ENCODE measurements at places on chromosomes 6 and 20.

GRCh38 chr6:54191461-54191860 is 80.2 kb downstream of the MLIP start:
- DNase-seq = no peak

DNA sequence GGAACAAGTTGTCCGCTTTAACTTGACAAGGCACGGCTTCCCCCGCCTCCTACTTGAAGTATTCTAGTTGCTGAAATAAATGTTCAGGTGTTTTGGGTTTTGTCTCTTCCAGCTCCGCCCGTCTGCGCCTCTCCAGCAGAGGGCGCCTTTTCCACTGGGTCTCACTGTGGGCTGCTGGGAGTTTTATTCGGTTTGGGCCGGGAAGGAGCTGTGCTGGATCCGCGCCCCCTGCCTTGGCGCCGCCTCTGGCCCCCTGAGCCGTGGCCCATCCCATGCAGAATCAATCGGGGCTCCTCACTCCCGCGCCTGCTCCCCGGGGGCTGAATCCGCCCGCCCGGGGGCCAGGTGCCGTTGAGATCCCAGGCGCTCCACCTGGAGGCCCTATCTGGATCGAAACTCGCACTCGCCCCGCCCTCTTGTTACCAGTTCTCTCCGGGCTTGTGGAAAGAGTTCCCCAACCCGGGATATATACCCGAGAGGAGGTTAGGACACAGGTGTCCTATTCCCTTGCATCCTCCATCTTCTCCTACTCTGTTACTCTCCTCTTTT is 51.0 kb upstream of the TCF21 start:
- peak; percentile 16 for DNase-seq

GRCh38 chr6:22959571-22959970 is 390.2 kb downstream of the HDGFL1 start:
- DNase-seq = no peak

- no peak for DNase-seq
Measured at GRCh38 chr20:15634102-15634501, 939.1 kb downstream of the KIF16B start.

GRCh38 chr6:111347589-111347988 is 135.4 kb downstream of the REV3L start:
- DNase-seq = no peak

GRCh38 chr20:46277602-46278001 is 30.7 kb downstream of the CDH22 start:
- DNase-seq = no peak

DNA sequence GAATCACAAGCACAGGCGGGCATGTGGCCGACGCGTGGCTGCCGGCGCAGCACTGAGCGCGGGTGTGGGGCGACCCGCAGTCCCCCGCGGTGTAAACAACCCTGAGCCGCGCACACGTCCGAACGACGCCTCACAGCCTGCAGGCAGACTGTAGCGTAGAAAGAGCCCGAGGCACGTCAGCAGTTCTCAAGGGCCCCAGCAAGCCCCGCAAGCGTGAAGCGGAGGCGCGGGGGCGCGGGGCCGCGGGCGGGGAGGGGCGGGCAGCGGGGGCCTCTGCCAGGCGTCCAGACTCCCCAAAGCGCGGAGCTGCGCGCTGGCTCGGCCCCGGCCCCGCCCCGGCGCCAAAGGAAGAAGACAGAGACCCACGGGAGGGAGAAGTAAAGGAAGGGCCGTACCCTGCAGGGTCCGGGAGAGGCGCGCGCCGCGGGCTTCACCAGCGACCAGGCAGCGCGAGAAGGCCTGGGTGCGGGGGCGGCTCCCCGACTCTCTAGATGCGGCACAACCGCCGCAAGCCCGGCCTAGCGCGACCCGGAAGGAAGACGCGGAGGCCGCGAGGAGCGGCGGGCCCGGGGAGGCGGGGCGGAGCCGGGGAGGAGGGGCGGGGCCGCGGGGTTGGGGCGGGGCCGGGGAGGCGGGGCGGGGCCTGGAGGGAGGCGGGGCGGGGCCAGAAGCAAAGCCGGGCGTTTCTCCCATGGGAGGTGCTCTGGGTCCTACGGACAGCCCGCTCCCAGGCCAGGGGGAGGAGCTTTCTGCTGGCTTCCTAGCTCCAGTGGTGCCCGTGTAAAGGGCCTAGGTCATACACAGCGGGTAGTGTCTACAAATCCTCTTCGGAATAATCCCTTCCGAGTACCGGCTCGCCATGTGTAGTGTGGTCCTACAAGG is at the start of gene FBXL4:
FBXL4 (minus strand) TSS at position 536 of the 882 bp plus-strand sequence. CDS start 20,958 bp downstream, outside the sequence.
- peak; percentile 60 for DNase-seq

DNA sequence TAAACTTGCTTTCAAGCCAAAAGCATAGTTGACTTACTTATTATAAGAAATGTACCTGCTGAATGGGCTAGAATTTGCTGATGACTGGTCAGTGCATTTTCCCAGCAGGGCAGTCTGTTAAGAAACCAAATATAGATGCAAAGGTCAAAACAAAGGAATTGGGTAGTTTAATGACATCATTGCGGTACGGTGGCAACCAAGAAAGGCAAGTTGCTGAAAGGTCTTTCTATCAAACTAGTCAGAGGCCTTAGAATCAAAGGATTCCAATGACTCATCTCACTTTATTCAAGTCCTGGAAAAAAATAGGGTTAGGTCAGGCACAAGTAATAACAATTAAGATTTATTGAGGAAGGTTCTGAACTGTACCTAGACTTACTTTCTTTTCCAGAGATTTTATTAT is 76.4 kb downstream of the KIZ start:
- DNase-seq = no peak

- DNase-seq = no peak
Measured at GRCh38 chr20:59580146-59580946, 24.0 kb upstream of the PHACTR3 start.

DNA sequence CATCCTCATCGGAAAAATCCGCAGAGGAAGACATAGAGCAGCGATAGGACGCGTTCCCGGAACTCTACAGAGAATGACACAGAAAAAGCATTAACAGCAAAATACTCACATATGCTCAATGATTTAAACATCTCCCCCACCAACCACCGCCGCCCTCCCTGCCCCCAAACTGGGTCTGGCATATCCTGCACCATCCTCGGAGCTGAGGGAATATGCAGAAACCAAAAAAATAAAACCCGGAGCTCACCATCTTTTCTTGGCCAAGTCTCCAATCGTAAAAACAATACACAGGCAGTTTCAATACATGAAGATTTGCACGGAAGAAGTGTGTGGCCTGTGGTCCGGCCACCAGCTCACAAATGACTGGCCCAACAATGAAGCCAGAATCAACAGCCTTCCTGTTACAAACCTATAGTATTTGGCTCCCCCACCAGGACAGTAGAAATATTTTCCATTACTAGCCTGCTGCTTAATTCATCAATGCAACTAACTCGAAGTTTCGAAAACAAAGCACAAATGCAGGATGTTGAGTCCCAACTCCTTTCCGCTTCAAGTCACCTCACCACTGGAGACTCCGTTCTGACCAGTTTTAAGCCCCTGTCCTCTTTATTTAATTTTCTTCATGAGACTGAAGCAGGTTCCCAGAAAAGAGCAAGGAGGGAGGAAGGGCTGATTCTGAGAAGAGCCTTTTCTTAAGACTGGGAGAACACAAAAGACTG is 103.2 kb upstream of the BEND6 start:
- peak; percentile 23 for DNase-seq
